ENCODE measurements at places on chromosomes 7 and 10.

GRCh38 chr7:119900996-119901672, 371.8 kb upstream of the KCND2 start:
- DNase-seq = no peak

DNA sequence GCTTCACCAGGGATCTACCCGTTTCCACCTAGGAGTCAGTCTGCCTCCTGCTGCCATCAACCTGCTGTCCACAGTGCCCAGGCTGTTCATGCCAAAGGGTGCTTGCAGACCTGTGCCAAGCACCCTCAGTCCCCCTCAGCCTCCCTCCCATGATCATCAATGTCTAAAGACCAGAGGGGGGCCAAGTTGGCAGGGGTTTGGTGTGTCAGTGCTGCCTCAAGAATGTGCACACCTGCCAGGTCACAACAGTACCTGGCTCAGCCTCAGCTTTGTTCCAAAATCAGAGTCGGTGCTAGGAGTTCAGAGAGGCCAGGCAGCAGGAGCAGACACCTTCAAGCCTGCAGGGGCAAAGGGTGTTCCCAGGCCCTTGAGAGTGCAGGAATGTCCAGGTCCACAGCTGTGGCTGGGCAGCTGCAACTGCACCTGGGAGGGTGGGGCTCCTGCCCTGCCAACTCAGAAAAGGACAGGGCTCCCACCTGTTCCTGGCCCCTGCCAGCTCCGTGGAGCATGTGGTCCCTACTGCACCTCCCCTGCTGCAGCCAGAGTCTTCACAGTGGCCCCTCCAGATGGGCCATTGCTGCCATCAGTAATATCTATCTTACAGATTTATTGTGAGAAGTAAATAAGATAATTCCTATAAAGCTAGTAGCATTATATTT, 219.5 kb downstream of the POLR1F start:
- DNase-seq = no peak

GRCh38 chr10:34941471-34942357, 126.6 kb upstream of the PARD3 start:
- no peak for DNase-seq

DNA sequence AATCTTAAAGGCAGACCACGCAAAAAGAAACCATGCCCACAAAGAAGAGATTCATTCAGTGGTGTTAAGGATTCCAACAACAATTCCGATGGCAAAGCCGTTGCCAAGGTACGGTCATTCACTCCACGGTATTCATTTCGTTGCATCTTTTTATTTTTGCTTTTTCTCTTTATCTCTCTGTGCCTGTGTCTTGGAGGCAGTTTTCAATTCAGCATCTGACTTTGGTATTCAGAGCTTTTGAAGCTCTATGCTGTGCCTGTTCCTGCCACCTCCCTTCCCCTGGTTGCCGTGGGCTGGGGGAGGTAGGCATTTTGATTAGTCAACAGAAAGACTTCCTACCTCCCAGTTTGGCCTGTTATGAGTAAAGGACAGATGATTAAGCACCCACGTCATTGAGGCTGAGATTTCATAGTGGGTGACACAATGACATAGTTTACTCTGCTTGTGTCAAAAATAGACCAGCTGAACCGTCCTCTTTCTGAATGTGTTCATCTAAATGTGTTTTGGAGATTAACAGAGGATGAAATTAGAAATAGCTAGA, 149.5 kb downstream of the ARID5B start:
- DNase-seq = peak; percentile 61

DNA sequence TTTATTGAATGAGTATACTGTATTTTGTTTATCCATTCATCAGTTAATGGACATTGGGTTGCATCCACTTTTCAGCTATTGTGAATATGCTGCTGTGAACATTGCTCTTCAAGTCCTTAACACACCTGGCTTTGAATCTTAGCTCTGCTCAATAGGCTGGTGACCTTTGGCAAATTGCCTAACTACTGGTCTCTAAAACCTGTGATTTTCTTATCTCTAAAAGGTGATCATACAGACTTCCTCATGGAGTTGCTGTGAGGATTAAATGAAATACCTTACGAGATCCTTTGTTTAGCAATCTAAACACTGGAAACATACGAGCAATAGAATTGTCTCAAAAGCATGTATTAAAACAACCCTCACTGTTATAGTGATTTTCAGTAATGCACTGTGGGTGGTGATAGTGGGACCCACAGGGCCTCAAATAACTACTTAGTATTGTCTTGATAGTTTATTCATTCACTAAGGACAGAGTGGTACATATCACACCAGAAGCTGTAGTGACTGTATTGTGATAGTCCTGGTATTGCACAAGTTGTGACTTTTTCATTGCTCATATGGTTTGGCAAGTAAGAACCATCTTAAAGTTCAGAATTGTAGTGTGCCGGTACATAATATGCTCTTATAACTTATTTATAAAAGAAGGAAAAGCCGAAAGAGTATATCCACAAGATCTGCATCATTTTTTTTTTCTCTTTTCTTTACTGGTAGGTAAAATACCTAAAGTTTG, 257.6 kb downstream of the EXOC4 start:
- DNase-seq = no peak

DNA sequence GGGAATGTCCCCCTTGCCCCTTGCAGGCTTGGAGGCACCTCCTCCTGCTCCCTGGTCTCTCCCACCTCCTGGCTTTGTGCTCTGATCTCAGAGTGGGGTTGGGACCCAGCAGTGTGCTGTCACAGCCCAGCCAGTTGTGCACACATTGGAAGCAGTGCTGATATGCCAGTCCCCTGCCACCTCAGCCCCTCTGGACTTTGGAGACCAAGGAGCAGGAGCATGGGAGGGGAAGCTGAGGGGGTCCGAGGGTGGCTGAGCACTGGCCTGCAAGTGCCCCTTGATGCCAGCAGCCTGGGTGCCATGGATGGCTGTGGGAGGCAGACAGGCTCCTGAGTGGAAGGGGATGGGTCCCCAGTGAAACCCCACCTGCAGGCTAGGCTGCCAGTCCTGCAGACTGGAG, 235.4 kb downstream of the ZNF716 start:
- DNase-seq = no peak

- DNase-seq = no peak
Measured at GRCh38 chr7:158499082-158499455, 88.6 kb downstream of the PTPRN2 start.

DNA sequence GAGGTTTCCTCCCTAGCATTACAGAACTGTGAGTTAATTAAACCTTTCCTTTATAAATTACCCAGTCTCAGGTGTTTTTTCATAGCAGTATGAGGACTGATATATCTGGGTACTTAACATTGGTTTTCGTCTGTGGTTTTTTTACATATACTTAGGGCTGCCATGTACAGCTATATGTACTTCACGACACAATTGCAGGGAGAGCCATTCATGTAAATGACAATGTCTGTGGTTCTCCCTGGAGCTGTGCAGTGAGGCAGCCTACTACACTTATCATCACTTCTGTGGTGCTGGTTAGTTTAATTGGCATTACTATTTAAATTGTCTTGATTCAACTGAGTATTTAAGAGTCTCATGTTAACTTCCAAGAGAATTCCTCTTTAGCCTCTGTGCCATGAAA, 40.7 kb downstream of the AVL9 start:
- no peak for DNase-seq

GRCh38 chr7:113873554-113874151, 45.2 kb downstream of the PPP1R3A start:
- no peak for DNase-seq

DNA sequence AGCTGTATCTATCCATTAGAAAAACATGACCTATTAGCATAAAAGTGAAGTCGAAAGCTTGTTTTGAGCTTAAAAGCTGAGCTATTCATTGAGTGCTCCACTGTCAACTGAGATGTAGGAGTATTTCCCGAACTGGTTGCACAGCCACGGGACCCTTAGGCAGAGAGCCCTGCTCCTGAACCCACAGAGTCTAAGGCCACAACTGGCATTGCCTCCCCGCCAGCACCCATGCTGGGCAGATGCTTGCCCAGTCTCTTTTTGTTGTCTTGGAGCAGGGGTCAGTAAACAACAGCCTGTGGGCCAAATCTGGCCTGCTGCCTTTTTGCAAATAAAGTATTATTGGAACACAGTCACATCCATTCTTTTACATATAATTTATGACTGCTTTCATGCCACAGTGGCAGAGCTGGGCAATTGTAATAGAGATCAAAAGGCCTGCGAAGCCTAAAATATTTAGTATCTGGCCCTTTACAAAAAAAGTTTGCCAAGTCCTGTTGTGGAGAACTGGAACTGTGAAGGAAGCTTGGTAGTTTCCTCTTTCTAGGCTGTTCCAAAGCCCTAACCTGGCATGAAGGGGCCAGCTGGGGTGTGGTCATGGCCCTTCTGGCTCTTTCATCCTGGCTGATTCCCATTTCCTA, 58.4 kb upstream of the WAPL start:
- DNase-seq = no peak

GRCh38 chr10:47261121-47261520, 38.9 kb upstream of the GDF10 start:
- DNase-seq = no peak

DNA sequence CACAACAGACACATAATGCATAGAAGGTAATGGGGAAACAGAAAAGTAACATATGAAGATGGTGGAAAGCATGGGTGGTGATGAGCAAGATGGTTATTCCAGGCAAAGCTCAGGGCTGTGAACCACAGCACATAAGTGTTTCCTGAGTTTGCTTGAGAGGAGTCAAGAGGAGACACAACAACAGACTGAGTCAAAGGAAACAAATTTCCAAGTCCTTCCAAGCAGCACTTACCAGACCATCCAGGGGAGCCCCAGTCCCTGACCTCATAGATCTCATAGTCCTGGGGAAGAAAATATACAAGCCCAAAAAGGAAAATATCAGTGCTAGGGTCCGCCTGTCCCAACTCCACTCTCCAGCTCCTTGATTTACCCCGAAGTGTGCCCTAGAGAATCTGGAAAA, 216.6 kb upstream of the FZD1 start:
- no peak for DNase-seq

GRCh38 chr7:135206941-135207391, 4.4 kb downstream of the WDR91 start:
- DNase-seq = no peak

GRCh38 chr10:75751232-75751631, 319.8 kb downstream of the LRMDA start:
- DNase-seq = no peak

DNA sequence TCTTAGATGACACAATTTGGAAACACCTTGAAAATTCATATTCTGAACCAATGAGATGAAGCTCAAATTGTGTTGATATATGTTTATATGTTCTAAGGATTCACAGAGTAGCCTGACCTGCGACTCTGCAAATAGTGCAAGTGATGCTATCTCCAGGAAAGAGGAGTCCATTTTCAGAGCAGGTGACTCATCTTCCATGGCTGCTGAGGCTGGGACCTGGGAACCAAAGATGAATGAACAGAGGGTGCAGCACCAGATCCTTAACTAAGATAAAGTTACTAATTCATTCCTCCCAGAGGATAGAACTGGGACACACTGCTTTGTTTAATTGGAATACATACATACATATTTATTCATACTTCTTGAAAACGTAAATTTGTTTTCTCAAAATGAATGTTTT, 240.6 kb upstream of the SEMA3C start:
- peak; percentile 13 for DNase-seq

DNA sequence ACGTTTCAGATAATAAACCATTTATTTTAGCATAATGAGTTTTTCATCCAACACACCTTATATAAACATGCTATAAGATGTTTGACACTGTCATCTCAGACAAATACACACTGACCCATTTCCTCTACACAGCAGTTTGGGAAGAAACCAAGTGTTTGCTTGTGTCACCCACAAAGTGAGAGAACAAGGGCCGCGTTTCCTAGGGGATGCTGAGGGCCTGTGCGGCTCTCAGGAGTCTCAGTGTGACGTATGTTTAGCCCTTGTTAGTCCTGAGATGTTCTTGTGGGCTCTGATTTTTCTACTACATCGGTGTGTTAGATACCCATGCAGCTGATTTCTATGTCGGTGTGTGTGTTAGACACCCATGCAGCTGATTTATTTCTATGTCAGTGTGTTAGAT, 266.3 kb downstream of the DIP2C start:
- no peak for DNase-seq

DNA sequence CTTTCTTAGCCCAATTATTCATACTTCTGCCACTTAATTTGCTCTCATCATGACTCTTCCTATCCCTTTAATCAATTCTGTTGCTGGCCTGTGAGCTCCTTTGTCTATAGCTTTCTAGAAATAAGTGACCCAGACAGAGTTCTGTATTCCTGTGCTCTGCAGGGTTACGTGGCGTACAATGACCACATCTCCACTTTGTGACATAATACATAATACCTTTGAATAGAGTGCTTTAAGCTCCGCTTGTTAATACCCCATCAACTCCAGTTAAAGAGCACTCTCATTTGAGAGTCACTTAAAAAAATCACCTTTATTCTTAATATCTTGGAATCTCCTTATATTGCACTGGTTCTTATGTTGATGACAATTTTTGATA, 619.0 kb downstream of the PARD3 start:
- DNase-seq = no peak

- no peak for DNase-seq
Measured at GRCh38 chr7:116194115-116194514, 16.2 kb upstream of the TES start.

- DNase-seq = no peak
Measured at GRCh38 chr10:118310822-118311221, 31.3 kb downstream of the FAM204A start.

DNA sequence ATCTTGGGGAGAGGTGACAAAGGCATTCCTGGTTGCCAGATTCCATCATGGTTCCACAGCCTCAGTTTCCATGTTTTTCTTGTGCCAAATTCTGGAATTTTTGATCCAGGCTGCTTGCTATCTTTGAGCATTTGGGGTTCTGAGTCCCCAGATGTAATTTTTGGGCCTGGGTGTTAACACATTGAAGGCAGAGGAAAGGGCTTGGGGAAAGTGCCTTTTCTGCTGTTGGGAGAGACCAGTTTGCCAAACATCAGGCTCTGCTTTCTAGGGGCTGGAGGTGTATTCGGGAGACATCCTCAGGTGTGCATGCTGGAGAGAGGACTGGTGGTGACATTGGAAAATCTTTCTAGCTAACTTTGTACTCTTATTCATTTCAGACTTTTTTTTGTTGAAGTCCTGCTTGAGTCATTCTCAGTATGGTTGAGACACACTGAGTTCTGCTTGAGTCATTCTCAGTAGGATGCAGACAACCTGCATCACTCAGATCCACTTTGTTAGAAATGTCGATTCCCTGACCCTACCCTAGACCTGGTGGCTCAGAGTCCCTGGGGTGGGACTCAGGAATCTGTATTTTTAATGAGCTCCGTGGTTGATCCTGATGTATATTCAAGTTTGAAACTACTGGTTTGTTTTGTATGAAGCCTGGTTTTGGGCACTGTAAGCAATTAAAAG, 101.0 kb downstream of the LRMDA start:
- DNase-seq = no peak

- no peak for DNase-seq
Measured at GRCh38 chr10:101358706-101359300, 4.8 kb downstream of the BTRC start.

DNA sequence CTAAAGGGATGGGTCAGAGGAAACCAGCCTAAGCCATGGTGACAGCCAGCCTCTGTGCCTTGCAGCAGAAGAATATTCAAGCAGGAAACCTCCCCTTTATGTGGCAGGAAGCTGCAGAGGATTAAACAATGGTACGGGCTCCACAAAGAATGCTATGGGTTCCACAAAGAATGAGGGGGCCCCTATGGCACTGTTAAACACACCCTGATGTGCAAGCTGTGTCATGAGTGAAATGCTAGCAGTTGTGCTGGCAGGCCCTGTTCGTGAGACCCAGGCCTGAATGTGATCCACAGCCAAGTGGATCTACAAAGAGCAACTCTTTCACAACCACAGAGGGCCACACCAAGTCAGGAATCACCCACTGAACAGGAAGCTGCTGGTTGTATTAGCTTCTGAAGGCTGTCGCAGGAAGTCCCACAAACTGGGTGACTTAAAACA, 68.9 kb downstream of the MYOF start:
- DNase-seq = no peak

GRCh38 chr7:11726794-11727155, 105.2 kb downstream of the THSD7A start:
- DNase-seq = no peak

All from Calu3 (cell line).